T-helper 1 cell (primary cell): ENCODE measurements at places on chromosomes 2 and 18.

DNA sequence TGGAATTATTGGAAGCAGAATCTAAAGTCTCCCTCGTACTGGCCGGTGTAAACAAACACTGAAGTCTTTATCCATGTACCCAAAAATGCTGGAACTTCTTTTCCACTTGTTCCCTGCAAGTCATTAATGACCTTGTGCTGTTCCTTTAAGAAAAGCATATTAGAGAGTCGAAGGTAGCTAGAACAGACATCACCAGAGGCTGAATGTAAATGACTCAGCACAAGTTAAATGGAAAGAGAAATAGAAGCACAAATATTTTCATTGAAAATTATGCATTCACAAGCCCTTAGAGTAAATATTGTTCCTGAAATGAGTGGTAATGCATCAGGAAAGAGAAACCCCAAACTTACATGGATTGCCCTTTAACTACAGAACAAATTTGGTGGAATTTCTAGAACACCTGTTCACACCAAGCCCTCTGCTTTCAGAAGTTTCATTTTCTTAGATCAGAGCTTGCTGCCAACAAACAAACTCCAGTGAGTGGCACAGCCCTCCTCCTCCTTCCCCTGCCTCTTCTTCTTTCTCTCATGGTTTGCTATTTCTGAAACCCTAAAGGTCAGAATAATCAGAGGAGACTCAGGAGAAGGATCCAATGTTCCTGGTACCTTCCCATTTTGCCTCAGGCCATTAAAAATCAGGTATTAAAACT lies 264.3 kb downstream of the TXNL1 start:
- no peak for DNase-seq

DNA sequence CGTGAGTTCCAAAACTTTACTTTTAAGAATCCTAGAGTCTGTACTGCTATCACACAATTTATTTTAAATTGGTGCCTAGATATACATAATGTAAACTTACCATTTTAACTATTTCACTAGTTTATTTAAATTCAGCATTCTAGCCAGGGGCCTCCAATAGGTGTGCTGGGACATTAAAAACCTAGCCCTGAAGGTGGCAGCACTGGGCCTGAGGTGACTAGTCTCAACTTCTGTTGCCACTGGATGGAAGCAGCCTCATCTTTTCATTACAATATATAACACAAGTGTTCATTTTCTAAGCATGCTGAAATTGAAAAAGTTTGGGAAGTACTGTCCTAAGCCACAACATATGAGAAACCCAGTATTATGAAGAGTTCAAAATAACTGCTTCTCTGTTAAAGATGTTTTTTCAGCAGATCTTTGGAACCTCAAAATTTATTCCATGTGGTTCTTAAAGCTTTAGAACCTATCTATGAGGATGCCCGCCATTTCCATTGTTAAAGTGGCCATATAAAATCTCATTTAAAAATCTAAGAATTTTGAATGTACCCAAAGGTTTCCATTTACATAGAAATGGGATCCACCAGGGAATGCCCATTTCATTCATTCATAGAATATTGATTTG lies 2.9 kb upstream of the RBBP8 start:
- peak; percentile 53 for DNase-seq

DNA sequence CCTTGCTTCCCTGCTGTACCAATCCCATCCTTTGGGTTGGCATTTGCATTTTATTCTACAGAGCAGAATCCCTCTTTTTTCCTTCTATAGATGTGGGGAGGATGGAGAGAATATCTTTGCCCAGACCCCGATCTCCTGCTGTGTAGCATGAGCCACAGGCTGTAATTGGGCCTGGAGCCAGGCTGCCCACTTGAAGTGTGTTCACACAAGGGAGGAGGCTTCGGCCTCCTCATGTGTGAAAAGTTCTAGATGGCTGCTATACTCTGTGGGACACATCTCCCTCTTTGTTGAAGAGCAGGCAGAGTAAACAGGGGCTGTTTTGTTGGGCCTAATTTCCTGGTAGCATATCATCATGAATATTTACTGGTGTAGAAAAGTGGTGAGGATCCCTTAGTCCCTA lies 126.3 kb downstream of the XRCC5 start:
- no peak for DNase-seq

- no peak for DNase-seq
Observed at GRCh38 chr2:164816900-164817299, 24.7 kb downstream of the COBLL1 start.

DNA sequence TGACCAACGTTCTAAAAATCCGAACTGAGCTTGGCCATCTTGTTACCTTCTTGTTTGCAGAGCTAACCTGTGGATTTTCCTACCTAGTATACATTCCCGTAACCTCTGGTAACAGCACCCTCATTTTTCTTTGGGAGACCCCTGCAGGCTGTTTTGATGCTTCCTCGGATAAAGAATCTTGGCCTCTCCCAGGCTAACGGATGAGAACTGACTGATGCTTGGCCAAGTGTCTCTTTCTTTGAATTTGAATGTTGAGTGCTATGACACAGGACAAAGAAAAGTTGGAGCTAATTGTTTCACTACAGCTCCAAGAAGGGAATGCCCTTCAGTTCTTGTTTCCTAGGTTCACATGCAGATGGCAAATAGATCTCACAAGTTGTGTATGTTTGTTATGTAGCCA lies 19.3 kb upstream of the CAVIN2 start:
- no peak for DNase-seq

DNA sequence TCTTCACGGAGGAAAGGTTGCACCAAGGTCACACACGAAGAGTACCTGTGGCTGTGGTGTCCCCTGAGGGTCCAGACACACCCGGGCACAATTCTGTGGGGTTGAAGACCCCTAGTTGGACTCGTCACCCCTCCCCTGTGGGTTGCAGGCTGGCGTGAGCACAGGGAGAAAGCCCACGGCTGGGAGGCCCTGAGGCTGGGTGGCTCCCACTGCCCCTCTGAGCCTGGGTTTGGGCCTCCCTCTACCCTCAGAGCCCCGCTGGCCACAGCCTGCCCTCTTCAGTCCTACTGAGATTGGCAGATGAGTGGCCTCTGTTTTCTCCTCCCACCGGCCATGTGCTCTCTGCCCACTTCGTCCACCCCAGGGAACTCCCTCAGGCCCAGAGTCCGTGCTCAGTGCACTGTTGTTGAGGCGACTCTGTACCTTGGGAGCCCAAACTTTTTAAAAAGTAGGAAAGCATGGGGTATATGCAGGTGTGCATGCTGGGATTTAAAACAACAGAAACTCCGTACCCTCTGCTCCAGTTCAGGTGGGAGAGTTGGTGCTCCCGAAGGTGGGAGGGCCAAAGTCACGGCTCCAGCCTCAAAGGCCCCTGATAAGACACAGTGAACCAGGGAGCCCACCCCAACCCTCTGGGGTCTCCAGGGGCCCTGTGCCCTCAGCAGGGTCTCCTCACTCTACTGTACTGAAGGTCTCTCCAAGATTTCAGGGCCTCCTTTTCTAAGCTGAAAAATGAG lies 19.1 kb downstream of the RAMP1 start:
- no peak for DNase-seq

GRCh38 chr2:160632084-160632975 lies 138.7 kb upstream of the RBMS1 start:
- DNase-seq: no peak
